ENCODE measurements at places on chromosomes 7 and 10.

DNA sequence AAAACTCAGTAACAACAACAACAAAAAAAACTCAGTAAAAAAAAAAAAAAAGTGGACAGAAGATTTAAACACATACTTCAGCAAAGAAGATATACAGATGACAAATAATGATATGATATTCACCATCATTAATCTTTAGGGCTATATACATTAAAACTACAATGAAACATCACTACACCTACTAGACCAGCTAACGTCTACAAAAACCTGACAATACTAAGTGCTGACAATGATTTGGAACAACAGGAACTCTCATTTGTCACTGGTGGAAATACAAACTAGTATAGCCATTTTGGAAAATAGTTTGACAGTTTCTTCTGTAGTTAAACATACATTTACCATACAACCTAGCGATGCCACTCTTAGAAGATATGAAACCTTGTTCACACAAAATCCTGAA lies 171.8 kb upstream of the RHEB start:
- no peak for DNase-seq

DNA sequence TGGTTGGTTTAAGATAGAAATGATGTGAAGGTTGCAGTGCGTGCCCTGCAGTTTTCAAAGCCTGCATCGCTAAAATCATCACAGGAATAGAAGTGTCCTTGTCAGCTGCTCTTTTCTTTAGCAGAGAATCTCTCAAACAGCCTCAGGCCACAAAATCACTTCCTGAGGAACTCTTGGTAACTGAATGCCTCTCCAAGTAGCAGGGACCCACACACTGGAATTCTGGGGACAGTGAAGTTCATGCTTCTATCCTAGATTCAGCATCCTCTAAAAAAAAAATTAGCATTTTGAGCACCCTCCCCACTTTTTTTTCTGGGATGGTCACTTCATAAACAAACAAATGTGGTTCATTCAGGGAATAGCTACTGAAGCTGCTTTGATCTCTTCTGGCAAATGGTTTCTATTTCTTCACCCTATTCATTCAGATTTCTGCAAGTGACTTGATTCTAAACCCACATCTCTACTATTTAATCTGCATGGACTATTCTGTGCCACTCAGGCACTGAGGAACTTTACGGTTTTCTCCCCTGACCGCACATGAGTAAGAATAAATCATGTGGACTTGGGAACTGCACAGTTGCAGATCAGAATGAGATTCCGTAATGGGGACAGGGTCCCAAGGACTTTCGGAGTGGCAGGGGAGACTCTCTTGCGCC lies 306.9 kb downstream of the FRMD4A start:
- DNase-seq = no peak

DNA sequence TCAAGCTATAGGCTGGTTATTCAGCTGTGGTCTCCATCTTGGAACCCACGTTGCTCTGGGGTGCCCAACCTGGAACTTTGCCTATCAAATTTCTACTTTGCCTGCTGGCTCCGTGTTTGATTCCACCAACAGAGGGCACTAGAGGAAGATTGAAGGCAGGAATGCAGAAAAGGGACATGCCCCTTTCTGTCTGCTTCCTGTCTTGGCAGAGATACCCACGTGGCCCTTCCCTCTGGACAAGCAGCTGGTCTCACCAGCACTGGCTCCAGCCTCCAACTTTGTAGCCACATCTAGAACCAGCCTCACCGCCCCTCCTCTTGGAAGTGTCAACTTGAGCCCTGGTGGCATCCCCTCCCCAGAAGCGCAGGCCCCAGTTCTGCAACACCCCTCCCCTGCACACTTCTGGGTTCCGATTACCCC lies 52.1 kb upstream of the ZNF438 start:
- DNase-seq = peak; percentile 19

DNA sequence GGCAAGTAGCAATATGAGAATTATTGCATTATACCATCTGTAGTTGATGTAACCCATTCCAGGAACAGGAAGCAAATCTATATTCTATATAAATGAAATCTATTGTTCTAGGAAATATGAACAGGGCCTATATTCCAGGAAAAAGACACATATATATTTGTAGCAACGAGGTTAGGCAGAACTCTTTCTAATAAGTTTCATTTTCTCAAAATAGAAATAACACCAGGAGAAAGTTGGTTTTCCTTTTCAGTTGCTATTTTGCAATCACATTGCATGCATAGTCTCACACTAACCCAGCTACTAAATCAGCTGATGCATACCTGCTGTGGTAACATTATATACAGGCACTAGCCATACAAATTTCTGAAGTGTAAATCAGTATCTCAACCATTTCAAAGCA lies 6.2 kb upstream of the IFIT2 start:
- DNase-seq = no peak

GRCh38 chr7:49389871-49390479 lies 383.5 kb upstream of the VWC2 start:
- no peak for DNase-seq

- DNase-seq = no peak
Observed at GRCh38 chr10:15416034-15416433, 44.9 kb upstream of the FAM171A1 start.

- DNase-seq = no peak
Observed at GRCh38 chr10:12659706-12660105, 310.4 kb downstream of the CAMK1D start.

GRCh38 chr7:76515999-76516443 lies 5.7 kb downstream of the UPK3B start:
- DNase-seq = peak; percentile 37

GRCh38 chr7:94183289-94183749 lies 179.2 kb upstream of the BET1 start:
- DNase-seq = no peak

GRCh38 chr7:13151978-13152377 lies 464.5 kb downstream of the ARL4A start:
- no peak for DNase-seq

GRCh38 chr10:13003759-13004158 lies 2.2 kb upstream of the CCDC3 start:
- no peak for DNase-seq

- no peak for DNase-seq
Observed at GRCh38 chr7:2003451-2003930, 229.3 kb downstream of the MAD1L1 start.

DNA sequence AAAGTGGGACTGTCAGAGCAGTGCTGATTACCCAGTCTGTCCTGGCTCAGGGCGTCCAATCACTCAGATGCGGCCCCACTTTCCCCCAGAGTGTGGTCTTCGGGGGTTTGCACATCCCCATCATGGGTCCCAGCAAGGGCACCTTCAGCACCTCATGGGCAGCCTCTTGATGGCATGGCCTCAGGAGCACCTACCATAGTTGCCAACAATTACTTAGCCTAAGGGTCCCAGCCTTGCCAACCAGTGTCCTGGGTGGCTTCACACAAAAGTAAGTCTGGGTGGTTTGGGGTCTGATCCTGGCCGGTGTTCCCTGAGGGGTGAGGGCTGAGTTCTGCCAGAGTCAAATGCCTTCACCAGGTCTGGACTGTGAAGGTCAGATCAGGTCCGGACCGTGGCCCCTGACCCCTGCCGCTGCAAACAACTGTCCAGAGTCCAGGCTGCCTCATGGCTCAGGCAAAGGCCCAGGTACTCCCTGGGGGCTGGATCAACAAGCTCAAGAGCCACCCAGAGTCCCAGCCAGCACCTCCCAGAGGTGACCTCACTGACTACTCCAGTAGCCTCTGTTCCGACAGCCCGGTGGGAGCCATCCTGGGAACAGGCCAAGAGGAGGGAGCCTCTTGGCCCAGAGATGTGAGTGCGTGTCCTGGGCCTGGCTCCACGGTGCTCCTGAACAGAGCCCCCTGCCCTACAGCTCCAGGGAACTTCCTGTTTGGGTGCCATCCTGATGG lies 6.2 kb upstream of the MARVELD1 start:
- no peak for DNase-seq

GRCh38 chr7:47937711-47938573 lies 10.3 kb downstream of the PKD1L1 start:
- DNase-seq = no peak

- DNase-seq = no peak
Observed at GRCh38 chr7:141731476-141732149, 6.5 kb upstream of the SSBP1 start.

GRCh38 chr7:150568714-150569113 lies 1.5 kb downstream of the GIMAP4 start:
- DNase-seq = no peak

DNA sequence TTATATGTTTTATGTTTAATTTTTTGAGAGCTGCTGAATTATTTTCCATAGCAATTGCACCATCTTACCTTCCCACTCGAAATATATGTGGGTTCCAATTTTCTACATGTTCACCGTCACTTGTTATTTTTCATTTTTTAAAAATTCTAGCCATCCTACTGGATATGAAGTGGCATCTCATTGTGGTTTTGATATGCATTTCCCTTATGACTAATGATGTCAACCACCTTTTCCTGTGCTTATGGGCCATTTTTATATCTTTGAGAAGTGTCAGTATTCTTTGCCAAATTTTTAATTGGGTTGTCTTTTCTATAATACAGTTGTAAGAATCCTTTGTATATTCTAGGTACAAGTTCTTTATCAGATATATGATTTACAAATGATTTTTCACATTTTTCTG lies 27.8 kb downstream of the NHLRC2 start:
- DNase-seq = no peak

DNA sequence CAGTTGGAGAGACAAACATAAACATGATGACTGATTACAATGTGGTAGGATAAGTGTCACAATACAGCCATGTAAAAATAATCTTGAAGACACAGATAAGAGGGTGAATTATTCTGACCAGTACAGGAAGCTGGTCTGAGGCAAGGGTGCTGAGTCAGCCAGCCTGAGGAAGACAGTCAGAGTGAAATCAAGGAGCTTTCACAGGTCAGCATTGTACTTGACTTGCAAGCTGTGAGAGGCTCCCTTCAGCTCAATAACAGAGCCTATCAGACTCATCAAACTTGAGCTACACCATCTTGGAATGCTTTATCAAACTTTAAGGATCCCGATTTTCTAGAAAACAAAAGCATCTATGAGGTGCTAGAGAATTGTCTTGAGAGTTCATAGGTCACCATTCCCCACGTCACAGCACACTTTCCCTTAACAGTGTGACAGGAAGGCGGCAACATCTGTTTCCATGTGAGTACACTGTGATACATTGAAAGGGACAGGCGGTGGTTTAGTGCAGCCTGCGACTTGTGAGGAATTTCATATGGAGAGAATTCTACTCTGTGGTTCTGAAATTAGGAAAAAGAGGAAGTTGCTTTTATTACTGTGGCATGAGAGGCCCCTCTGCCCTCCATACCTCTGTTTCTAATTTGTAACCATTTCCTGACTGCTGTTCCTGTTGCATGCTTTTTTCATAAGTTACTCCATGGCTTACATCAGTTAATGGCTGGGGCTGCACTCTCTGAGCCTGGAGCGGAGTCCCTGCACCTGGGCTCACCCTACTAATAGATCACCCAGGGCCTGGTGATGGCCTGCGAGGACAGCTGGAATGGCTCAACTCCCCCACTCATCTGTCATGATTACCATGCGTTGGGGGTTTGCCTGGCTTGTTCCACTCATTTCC lies 417.1 kb downstream of the SUGCT start:
- DNase-seq = no peak

GRCh38 chr10:6987536-6987945 lies 407.5 kb upstream of the PRKCQ start:
- DNase-seq = no peak

Data from effector CD4-positive, alpha-beta T cell (primary cell).